Cardiac fibroblast (primary cell): ENCODE measurements at places on chromosomes 7 and 10.

- DNase-seq, result no peak
These were observed 114.4 kb upstream of the CDK1 start for GRCh38 chr10:60663850-60664249.

DNA sequence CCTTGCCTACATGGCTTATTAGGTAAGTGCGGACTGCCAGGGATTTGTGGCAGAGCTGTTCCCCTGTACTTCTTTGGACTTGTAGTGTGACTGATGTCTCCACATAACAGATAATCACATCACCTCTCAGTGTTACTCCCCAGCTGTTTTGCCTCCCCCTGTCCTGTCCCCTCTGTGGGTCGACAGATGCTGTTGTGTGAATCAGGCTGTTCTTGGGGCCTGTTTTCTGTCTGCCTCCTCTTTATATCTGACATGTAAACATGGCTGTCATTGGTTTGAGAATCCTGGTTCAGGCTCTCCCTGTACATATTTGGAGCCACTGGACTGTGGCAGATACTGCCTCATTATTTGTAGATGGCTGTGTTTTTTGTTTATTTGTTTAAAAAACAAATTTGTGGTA lies 22.7 kb downstream of the CCNY start:
- no peak for DNase-seq

GRCh38 chr10:58424176-58424575 lies 39.0 kb downstream of the TFAM start:
- DNase-seq, result no peak

DNA sequence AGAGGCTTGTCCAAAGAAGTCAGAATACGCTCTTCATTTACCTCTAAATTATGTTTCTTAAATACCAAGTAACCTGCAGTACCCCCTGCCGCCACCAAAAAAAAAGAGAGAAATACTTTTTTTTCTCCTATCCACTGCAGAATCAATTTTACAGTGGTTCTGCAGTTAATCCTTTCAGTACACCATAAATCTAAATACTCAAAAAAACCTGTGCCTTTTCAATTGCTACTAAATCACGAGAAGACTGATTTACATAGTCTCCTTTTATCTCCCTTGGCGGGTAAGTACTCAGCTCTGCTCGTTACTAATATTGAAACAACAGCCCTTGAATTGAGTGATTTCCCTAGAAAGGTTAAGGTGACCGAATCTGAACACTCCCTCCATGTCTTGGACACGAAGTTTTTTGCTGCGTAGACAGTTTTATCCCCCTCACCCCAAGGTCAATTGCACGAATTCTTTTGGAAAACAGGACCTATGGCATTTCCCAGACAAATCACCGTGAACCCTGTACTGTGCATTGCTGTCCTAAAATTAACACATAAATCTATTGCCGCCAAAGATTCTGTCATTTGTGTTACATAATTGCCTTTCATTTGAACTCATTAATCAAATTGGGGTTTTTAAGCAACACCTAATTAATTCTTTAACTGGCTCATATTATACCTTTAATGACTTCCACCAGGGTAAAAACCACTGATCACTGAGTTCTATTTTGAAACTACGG lies 512 bp upstream of the VIM start:
- peak; percentile 58 for DNase-seq

DNA sequence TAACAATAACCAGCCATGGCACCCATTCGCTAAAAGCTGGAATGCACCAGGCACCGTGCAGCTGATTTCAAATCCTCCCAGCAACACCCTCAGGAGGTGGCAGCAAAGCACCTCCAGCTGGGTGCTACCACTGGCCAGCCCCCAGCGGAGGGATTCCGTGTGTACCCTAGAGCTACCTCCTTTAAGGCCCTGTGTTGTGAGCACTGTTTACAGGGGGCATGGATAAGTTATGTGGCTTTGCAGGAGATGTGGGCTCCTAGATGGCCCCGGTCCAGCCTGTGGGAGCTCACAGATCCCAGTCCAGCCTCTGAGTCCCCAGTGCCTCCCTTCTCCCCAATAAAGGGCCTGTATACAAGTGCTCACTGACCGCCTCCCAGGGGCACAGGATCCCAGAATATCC lies 27.1 kb downstream of the TNRC18 start:
- DNase-seq, result no peak

DNA sequence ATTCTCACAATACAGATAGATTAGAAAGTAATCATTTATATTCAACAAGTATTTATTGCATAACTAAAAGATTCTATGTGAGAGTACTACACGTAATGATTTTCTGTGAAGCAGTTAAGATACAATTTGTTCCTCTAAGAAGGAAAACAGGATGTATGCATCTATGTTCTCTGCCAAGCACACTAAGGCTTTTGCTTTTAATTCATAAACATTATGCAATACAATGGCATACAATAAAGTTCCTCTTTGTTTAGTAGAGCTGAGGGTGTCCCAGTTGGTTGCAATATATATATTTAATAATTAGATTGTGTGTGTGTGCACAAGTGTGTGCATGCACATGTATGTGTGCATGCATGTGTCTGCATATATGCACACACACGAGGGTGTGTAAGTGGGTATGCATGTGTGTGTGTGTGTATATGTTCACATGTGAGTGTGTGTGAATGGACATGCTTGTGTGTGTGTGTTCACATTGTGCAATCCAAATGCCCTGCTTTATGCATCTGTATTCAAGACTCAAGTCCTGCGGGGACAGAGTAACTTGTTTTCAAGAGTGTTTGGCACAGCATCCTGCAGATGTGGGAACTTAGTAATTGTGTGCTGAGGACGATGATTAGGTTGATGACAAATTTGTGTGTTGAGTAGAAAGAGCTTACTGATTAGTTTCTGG lies 481.5 kb upstream of the KLF6 start:
- peak; percentile 71 for DNase-seq

GRCh38 chr7:148799893-148800555 lies 84.1 kb downstream of the EZH2 start:
- no peak for DNase-seq

- DNase-seq, result no peak
These were observed 16.3 kb upstream of the DKK1 start for GRCh38 chr10:52297747-52298146.

DNA sequence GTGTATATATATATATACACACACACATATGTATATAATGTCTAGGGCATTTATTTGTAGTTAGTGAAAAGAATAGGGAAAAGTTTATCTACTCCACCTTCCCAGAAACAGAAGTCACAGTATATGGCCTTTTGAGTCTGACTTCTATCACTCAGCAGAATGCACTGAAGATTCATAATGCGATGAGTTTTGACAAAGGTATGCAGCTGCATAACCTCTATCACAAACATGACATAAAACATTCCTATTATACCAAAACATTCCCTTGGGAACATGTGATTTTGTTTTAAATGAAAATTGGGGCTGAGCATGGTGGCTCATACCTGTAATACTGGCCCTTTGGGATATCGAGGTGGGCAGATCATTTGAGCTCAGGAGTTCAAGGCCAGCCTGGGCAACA lies 137.3 kb upstream of the EEPD1 start:
- no peak for DNase-seq

GRCh38 chr7:72042855-72043254 lies 369.3 kb downstream of the CALN1 start:
- DNase-seq, result no peak
